ENCODE measurements at places on chromosomes 6 and 20.
A peak's percentile ranks its signal among the peaks of the same experiment; 100 is the strongest.

DNA sequence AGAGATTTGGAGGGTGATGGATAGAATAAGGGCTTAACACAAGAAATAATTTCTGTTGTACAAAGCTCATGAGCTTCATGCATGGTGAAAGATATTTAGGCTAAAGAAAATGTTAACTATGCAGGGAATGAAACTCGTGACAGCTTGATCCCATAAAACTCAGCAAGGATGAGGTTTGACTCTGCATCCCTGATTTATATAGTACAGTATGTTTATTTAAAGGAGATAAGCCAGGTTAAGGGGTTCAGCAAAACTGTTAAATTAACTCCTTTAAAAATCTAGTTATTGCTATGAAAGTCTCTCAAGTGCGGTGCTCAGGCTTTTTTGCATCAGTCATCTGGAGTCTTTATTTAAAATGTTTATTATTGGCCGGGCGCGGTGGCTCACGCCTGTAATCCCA, 326.4 kb downstream of the LAMA2 start:
- DNase-seq = no peak

- peak; percentile 68 for DNase-seq
Measured at GRCh38 chr6:25991785-25992412, 29.3 kb downstream of the TRIM38 start.

- no peak for DNase-seq
Measured at GRCh38 chr6:156867121-156867520, 89.9 kb downstream of the ARID1B start.

- DNase-seq = no peak
Measured at GRCh38 chr6:160273750-160274149, 15.1 kb upstream of the SLC22A2 start.

DNA sequence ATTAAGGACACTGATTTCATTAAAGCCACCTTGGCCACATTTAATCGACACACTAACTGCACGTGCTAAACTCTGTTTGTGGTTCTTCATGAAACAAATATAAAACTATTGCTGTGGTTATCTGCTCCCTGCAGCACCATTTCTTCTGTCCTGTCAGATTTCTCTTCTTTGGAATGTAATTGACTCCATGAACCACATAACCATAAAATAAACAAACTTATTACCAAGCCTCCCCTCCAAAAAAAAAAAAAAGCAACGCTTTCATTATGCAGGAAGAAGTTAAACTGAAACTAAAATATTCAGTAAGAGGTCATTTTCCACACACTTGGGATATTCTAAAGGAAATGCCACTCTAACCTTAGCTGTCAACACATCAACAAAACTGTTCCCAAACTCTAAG, 319.1 kb upstream of the NT5E start:
- DNase-seq = no peak

- DNase-seq = no peak
Measured at GRCh38 chr6:131736003-131736596, 25.3 kb upstream of the CTAGE9 start.

All from mucosa of gallbladder (tissue), 1 donor.